Stimulated activated CD8-positive, alpha-beta memory T cell treated with anti-CD3 and anti-CD28 coated beads, Interleukin-2, amount 100 ng/mL, for 1 hour (primary cell): ENCODE measurements at places on chromosomes 7 and 10.

GRCh38 chr10:78255214-78255613, 221.6 kb downstream of the RPS24 start:
- DNase-seq = no peak

DNA sequence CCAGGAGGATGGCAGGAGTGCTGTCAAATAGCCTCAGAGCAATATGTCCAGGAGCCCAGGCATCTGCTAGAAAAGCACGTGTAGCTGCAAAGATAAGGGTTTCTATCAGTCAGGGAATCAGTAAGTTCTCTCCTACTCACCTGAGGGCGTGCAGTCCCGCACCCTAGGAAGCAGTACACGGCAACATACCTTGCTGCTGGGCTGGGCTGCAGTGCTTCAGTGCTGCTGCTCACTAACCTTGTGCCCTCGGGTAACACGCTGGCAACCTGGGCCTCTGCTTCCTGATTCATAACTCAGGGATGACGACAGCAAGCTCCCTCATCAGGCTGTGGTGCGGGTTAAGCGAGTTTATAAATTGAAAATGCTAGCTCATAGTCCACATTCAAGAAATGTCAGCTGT, 29.5 kb upstream of the CCNY start:
- no peak for DNase-seq

GRCh38 chr7:4645246-4645645, 36.8 kb upstream of the FOXK1 start:
- no peak for DNase-seq

DNA sequence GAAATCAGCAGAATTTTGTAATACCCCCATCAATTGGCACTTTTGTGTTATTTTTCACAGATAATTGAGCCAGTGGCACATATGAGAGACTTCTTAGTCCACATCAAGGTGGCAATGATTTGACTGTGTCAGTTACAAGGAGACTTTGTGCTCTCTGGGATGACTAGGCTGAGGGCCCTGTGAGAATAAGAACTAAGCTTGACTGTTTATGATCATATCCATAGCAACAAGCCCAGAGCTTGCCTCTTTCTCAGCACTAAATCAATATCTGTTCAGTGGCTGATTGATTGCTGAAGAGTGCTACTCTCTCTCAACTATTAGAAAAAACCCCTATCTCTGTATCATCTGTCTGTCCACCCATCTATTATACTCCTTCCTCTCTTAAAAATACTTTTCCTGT, 185.3 kb upstream of the PLPP4 start:
- no peak for DNase-seq

- no peak for DNase-seq
These were observed 9.4 kb downstream of the ACSL5 start for GRCh38 chr10:112383325-112383724.

- no peak for DNase-seq
These were observed 173.1 kb downstream of the MYOF start for GRCh38 chr10:93309062-93309461.

DNA sequence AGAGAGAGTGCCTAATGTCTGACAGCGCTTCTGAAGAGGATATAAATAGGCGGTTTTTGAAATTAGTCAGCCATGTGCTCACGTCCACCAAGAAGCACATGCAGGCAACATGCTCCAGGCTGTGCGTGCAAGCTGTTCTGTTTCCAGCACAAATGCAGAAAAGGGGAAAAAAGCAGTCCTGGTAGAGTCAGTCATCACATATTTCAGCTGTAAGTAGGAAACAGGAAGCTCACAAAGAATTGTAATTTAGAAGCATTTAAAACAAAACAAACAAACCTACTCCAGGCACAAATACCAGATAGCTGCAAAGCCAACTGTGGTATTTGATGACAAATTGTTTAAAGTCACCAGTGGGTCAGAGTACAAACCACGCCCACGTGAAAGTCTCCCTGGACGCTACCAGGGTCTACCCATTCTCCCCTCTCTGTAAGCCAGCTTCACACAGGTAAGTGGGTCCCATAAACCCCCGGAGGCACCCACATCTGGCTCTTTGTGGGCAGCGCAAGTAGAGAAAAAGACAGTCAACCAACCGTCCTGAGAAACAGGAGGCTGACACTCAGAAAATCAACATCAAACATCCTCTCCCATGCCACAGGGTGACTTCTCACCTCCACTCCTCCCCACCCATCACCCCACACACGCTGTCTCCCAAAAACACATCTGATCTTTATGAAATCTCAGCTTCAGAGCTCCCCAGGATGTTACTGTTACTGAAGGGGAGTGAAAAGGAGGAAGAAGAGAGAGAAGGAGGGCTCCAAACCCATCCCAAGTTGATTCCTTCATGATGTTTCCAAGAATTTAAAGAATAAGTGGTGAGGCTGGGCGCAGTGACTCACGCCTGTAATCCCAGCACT, 186.4 kb downstream of the FAM107B start:
- DNase-seq = no peak

DNA sequence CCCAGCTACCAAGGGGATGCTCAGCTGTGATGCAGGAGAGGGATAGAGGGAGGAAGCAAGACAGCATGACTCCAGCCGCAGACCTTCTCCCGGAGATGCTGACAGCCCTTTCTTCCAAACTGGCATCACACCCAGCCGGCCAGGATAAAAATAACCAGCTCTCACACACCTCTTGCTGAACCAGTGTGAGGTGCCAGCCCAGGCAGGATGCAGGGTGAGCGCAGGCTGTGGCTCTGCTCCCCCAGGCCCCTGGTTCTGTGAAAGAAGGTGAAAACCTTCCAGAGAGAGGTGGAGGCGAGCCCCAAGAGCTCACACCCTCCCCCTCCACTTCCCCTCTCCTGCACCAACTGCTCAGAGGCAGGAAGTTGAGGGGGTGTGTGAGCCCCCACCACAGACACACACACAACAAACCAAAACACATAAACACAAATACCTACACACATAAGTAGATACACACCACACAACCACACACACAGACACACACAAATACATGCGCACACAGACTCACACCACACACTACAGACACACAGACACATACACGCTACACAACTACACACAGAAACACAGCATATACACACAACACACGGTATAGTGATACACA, 4.0 kb downstream of the GPR15LG start:
- peak; percentile 21 for DNase-seq

GRCh38 chr7:39098506-39098905, 120.8 kb downstream of the POU6F2 start:
- no peak for DNase-seq

- no peak for DNase-seq
These were observed 33.7 kb downstream of the ADRB1 start for GRCh38 chr10:114077347-114077746.

- DNase-seq = no peak
These were observed 222.2 kb upstream of the NRP1 start for GRCh38 chr10:33556620-33557019.

- DNase-seq = no peak
These were observed 92.4 kb upstream of the LEP start for GRCh38 chr7:128148676-128149075.

- no peak for DNase-seq
These were observed 2.9 kb downstream of the IFIT3 start for GRCh38 chr10:89330537-89331212.

- no peak for DNase-seq
These were observed 20.9 kb downstream of the ANKRD7 start for GRCh38 chr7:118245267-118246040.

GRCh38 chr7:94394109-94394436, 622 bp upstream of the COL1A2 start:
- no peak for DNase-seq

- DNase-seq = no peak
These were observed 71.7 kb downstream of the CREB5 start for GRCh38 chr7:28483908-28484605.

GRCh38 chr7:55565681-55566080, 6.6 kb downstream of the VOPP1 start:
- DNase-seq = no peak

- no peak for DNase-seq
These were observed 43.8 kb upstream of the DMBT1 start for GRCh38 chr10:122516734-122517133.

DNA sequence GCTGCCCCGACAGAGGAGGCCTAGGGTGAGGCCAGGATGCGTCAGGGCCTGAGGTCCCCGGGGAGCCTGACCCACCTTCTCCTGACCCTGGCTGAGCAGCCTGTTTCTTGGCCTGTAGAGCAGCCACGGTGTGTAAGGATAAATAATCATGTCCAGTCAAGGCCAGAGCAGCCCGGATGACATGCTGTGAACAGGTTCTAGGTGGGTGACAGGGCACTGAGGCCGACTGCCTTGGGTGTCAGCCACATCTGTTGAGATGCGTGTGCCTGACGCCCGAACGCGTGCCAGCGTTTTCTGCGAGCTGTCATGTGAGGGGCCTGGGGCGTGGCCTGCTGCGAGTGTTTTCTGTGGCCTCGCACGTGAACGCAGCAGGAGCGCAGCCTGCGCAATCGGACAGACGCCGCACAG, 118.3 kb downstream of the FAM53B start:
- no peak for DNase-seq

- DNase-seq = no peak
These were observed 163.7 kb downstream of the SND1 start for GRCh38 chr7:127815631-127816145.

DNA sequence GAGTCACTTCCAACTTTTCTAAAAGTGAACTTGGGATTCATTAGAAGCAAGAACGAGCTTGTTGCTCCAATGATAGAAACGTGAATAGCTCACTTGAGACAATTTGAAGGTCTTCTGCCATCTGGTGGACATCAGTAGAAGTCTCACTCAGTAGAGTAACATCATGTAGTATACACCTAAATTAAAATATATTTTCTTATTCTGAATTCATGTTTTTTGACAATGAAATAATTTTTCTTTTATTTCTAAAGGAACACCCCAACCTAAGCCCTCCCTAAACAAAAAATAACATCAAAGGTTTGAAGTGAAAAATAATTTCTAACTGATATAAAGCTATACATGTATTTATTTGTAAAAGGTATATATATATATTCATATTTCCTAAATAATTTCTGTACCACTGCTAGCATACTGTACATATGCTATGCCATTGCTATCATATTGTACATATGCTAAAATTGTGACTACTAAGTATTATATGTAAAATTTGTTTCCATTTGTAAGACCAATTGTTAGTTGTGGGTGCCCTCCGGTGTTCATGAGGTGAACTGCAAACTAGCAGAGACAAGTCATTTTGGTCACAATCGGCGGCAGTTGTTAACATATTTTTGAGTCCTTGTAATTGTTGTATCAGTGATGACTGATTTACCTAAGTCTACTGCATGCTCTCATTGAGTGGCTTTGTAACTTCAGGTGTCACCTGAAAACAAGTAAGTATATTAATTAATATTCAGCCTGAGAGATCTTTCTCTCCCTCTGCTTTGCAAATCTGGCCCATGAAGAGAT, 121.9 kb downstream of the PTPRZ1 start:
- DNase-seq = no peak

GRCh38 chr10:97818572-97818971, 31.1 kb upstream of the GOLGA7B start:
- no peak for DNase-seq

DNA sequence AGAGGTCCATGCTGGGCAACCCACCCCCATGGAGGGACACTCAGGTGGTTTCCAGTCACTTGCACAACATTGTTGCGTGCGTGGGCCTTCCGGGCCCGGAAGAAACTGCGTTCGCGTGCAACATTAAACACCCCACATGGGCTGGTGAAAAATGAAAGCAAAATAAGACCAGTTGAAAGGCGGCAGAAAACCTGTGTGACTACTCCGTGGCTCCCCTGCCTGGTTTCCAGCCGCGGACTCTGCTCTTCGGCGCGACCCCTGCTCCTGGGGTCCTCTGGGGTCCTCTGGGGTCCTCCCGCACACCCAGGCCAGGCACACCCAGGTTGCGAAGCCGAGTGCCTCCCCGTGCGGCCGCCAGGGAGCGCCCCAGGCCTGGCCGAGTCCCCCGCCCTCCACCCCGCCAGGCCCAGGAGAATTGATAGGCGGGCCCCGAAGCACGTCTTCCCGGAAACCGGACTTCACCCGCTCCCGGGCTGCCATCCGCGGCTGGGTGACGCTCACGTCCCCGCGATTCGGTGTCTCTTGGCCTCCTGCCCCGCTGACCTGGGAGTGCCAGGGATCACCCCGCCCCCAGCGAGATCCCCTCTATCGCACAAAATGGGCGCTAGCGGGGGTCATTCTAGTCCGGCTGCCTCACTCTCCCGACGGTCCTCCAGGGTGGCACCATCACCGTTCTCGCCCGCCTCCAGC, 1.9 kb upstream of the SH2D4B start:
- DNase-seq = peak; percentile 57
